Stimulated activated CD4-positive, alpha-beta T cell treated with anti-CD3 and anti-CD28 coated beads, TNF-alpha, amount 100 ng/mL, for 1 hour (primary cell): ENCODE measurements at places on chromosomes 4 and X.

DNA sequence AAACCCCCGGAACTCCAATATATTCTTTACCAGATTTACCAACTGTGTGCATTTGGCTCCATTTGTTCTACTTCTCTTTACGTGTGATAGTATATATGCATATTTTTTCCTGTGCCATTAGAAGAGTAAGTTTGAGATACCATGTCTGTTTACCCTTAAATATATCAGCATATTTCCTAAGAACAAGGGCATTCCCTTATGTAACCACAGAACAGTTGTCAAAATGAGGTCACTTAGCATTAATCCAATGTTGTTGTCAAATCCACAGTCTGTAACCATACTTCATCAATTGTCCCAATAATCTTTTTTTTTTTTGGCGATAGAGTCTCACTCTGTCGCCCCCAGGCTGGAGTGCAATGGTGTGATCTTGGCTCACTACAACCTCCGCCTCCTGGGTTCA, 55.2 kb downstream of the TBC1D14 start:
- DNase-seq: no peak

- DNase-seq: no peak
Measured at GRCh38 chr4:90317785-90318184, 190.6 kb downstream of the CCSER1 start.

GRCh38 chr4:80135702-80136058, 61.6 kb upstream of the PRDM8 start:
- DNase-seq: no peak

DNA sequence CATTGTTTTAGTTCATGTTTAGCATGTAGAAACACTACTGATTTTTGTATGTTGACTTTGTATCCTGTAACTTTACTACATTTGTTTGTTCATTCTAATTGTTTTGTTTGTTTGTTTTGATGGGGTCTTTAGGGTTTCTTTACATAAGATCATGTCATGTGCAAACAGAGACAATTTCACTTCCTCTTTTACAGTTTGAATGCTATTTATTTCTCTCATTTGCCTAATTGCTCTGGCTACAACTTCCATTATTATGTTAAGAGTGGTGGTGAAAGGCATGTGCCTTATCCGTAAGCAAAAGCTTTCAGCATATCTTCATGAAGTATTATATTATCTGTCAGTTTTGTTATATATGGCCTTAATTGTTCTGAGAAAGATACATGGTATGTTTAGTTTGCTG, 571.1 kb downstream of the PCDH7 start:
- DNase-seq: no peak

DNA sequence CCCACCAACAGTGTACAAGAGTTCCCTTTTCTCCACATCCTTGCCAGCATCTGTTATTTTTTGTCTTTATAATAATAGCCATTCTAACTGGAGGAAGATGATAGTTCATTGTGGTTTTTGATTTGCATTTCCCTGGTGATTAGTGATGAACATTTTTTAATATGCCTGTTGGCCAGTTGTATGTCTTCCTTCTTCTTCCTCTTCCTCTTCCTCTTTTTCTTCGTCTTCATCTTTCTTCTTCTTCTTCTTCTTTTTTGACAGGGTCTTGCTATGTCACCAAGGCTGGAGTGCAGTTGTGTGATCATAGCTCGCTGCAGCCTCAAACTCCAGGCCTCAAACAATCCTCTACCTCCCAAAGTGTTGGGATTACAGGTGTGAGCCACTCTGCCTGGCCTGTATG, 87.4 kb downstream of the CCDC160 start:
- DNase-seq: no peak

- DNase-seq: no peak
Measured at GRCh38 chr4:175891231-175891630, 79.2 kb upstream of the GPM6A start.

GRCh38 chr4:55017406-55017805, 108.0 kb downstream of the KDR start:
- no peak for DNase-seq

DNA sequence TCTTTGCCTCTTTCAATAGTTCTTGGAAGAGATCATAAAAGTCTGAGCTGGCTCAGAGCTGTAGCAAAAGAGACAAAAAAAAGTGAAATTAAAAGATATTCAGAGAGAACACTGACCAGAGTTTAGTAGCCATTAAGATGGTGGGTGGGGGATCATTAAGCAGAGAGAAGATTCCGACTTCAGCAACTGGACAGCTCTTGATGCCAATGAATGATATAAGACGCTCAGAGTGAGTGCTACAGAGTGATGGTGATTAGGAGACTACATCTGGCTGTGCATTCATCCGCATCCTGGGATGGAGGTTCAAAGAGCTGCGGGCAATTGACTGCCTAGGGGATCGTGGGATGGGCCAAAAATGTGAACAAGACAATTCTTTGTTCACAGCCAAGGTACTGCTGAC, 178.5 kb downstream of the PACRGL start:
- no peak for DNase-seq

- no peak for DNase-seq
Measured at GRCh38 chr4:83810428-83810827, 274.5 kb downstream of the GPAT3 start.

DNA sequence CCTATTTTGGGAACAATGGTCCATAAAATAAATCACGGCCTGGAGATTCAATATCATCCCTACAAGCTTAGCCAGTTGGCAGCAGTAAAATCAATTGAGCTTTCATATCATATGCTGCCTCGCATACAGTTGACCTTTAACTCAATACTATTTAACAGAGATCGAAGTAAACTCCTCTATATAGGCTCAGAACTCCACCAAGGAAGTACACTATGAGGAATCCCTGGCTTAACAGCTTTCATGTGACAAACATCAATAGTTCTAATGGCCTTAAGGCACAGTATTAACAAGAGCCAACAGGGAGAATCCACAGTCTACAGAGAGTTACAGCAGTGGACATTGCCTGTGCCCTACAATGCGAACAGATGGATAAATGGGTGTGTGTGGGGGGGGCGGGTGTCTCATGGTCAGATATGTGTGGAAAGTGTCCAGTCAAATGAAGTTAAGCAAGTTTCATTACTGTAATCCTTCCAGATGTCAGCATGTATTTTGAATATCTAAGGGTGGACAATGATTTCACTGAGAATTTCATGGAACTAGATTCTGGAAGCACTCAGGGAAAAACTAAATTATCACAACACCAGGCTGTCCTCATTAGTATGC, 98.2 kb upstream of the FAM9B start:
- DNase-seq: no peak

DNA sequence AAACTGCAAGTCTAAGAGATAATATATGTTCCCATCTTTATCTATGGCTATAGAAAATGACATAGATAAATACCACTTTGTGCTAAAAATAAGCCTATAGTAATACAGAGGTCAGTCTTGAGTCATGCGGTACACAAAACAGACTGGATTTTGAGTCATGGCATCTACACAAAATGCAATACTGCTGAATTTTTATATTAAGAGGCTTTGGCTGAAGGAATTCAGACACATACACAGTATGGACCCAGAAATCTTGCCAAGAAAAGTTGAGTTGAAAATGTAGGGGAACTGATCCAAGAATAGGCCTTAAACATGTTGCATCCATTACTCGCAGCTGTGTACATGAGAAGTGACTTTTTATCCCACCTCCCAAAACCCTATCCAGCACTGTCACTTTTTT, 184.4 kb downstream of the TENM3 start:
- no peak for DNase-seq

GRCh38 chrX:153411255-153411987, at the start of gene ZFP92:
TSS of gene ZFP92 (plus strand) at chrX:153411472. CDS start at chrX:153418323, 6,851 bp downstream.
- no peak for DNase-seq

DNA sequence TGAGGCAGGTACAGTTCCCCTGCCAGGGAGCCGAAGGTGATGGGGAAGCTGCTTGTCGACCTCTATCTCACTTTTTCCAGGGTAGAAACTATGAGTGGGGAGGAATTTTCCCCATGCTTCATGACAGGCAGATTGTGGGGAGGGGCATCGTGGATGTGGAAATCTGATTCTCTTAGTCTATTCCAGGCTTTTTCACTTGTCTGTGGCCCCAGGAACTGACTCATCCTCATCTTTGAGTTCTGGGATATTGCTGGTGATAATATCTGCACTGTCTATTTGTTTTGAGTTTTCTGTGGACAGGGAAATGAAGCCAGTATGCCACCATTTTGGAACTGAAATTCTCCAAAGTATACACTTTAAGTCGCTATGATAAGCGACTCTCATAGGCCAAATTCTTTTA, 7.6 kb upstream of the TLR2 start:
- DNase-seq: no peak

DNA sequence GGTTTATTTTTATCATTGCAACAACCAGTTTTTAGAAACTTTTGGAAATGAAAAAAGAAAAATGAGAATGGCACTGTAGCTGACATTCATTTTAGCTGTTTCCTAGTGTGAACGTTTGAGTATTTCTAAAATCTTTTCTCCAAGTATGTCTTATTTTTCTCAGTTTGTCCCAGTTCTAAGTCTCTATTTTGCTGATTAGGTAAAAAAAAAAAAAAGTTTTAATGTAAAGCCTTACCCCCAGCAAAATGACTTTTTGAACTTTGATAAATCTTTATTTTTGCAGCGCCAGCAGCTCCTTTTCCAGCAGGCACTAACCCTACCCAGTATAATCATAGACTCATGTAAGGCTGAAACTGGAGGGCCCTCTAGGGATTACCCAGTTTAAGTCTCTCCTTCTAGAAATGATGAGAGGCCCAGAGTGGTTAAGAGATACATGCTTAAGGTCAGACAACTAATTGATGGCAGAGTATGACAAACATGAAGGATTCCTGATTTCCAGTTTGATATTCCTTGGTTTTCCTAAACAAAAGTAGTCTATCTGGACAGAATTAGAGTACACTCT, 84.3 kb upstream of the SLC4A4 start:
- DNase-seq: no peak

- no peak for DNase-seq
Measured at GRCh38 chr4:71322425-71322824, 16.4 kb upstream of the SLC4A4 start.

- no peak for DNase-seq
Measured at GRCh38 chr4:113739197-113739596, 22.3 kb downstream of the CAMK2D start.

GRCh38 chrX:96590403-96590802, 94.2 kb upstream of the DIAPH2 start:
- DNase-seq: no peak

DNA sequence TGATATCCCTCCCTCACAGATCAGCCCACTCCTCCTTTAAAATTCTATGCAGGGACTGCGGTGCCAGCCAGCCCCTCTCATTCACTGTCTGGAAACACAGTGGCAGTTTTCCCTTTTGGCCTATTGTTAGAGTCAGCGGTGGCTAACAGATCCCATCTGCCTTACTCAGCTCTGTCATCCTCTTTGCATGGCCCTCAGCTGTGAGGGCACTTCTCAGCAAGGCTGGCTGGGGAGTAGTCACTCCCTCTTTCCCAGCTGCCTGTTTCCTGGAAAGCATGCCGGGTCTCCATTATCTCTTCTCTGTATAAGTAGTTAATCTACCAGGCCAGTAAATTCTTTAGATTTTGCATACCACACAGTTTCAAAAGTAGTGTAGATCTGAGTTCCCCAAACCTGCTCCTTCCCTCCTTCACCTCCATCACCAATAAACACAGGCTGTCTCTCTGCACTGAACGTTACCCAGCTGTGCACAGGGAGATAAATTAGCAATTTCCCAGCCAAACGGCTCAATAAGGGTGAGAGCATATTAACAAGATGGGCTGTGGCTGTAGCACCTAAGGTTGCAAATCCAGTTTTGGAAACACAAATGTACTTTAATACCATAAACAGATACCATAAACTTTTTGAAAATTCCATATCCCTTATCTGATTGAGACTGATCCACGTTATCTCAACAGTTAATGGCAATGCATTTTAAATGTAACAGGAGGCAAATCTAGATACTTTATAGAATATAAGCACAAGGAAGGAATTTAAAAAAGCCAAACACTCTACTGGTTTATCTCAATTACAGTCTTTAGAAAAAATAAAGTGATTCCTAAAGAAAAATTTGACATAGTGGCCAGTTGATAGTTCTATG, 229.3 kb downstream of the ANKRD50 start:
- DNase-seq: no peak

DNA sequence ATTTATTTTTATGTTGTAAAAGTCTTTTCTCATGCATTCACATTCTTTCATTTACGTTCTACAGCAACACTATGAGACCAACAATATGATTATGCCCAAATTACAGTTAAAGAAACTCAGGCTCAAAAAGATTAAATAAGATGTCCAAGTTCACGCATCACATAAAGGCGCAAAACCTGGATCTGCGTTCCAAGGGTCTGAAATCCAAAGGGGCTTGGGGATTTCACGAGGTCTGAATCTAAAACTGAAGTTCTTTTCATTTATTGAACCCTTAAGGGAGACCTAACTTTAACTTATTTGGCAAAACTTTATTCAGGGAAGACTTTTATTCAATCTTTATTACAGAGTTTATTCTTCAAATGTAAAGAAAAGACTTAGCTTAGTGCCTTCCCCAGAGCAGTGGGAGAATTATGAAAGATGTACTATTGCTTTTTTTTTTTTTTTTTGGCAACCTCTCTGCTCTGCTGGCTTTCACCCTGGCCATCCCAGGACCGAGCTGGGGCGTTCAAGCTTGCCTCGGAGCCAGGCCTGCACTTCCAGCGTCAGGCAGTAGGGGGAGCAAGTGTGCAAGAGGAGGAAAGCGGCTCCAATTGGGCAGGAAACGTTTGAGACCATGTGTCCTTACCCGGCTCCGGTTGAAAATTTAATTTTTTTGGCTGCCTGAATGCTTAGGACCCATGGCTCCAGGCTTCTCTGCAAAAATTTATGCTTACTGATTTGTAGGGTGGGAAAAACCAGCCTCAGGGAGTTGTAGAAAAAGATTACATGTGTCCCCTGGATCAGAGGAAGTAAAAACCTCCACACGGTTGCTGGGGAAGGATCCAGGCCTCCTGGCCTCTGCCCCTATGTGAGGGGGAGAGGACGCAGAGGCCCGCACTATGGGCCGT, 344.3 kb upstream of the KLF3 start:
- DNase-seq: peak; percentile 97

GRCh38 chr4:107793996-107794395, 30.7 kb upstream of the SGMS2 start:
- no peak for DNase-seq

- no peak for DNase-seq
Measured at GRCh38 chr4:138410266-138410665, 168.1 kb upstream of the SLC7A11 start.

DNA sequence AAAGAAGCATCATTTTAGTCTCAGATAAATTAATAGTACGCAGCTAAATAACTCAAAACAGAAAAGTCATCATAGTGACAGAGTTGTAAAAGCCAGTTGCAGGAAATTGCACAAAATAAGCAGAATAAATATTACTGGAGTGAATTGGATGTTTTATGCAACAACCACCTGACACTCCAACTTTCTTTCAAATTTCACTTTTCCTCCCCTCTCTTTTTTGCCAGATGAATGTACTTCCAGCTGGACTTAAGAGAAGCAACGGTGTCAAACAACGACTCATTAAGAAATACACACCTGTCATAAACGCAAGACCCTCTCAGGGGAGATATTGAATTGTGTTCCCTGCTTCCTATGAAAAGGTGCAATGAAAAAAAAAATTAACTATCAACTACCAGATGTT, 120.2 kb upstream of the HCCS start:
- DNase-seq: no peak

DNA sequence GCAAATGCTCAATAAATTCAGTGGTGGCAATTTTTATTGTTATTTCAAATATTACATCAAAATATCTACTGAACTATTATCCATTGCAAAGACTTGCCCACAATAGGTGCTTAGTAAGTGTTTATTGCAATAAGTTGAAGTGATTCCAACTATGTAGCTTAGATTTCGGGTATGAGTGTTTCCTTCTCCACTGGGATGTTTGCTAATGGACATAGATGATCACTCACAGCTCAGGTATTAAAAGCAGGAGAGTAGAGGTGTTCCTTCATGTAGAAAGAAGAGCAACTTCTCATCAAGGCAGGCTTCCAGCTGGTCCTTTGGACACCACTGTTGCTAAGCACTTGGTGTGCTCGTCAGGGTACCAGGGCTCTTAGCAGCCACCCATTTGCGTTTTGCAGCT, 66.3 kb upstream of the MTM1 start:
- DNase-seq: no peak
